ENCODE measurements at places on chromosomes 7 and 10.

- DNase-seq, result no peak
These were observed 114.4 kb upstream of the AFAP1L2 start for GRCh38 chr10:114518401-114519305.

DNA sequence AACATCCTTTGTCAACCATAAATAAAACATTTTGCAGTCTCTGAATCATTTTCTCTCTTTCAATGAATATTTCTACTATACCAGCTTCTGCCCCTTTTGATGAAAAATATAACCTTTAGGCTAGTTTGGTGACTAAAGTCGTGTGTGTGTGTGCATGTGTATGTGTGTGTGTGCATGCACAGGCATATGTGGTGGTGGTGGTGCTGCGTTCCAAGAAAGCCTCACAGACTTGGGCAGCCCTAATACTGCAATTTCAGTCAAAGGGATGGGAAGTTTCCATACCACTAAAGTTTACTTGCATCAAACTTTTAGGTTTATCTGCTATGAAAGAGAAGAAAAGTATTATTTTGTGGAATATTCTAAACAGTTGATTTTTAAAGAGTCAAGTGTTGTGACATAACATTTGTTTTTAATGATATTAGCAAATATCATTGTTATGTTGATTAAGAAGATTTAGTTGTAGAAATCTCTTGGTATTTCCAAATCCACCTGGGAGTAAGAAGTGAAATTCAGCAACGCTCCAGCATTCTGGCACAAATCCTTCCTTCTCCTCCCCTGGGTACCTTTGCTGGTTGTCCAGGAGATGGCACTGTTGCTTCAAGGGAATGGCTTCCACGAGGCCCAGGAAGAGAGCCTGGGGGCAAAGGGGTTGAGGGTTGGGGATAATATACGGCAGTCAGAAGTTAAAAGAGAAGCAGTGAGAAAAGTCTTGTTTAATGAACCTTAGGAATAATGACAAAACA lies 41.5 kb downstream of the ASB4 start:
- peak; percentile 64 for DNase-seq

GRCh38 chr7:102061981-102062390 lies 224.7 kb upstream of the SH2B2 start:
- no peak for DNase-seq

DNA sequence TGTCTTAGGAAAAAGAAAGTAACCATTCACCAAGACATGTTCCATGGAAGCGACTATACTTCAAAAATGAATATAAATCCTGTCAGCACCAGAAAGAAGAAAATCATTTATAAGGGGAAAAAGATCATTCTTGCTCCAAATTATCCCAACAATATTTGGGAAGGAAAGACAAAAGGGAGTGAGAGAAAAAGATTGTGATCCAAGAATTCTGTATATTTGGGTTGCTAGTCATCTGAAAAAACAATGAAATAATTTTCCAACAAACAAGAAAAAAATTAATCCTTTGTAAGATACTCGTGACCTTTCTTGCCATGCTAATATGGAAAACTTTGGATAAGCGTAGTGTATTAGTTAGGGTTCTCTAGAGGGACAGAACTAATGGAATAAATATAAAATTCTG lies 163.2 kb upstream of the ZNF32 start:
- DNase-seq, result no peak
